ENCODE measurements at places on chromosomes 7 and 10. TPM values are rescaled to one million over a fixed set of nuclear protein-coding genes. Genes with fewer than 3 reads are reported as not detected.
A peak's percentile ranks its signal among the peaks of the same experiment; 100 is the strongest.

GRCh38 chr10:77638321-77639101 is 903 bp upstream of the KCNMA1 start:
- no peak for DNase-seq

GRCh38 chr10:62029401-62029800 is 127.9 kb downstream of the ARID5B start:
- no peak for DNase-seq

DNA sequence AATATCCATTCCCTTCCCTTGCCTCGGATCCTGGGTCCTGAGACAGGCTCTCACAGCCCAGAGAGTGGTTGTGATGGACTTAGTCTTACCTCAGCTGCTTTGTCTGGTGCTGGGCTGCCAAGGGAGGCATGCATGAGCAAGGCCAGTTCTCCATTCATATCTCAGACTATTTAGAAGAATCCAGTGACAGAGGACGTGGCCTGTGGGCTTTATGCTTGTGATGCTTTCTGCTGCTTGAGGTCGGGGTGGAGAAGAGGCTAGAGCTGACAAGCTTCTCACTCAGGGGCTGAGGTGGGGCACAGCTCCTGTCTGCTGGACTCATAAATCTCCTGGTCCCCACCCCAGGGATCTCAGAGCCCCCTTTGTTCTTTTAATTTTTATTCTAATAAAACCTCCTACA is 66.8 kb downstream of the DNAJC12 start:
- DNase-seq: no peak

GRCh38 chr10:110802551-110803238 is 69.0 kb upstream of the PDCD4 start:
- peak; percentile 75 for DNase-seq

DNA sequence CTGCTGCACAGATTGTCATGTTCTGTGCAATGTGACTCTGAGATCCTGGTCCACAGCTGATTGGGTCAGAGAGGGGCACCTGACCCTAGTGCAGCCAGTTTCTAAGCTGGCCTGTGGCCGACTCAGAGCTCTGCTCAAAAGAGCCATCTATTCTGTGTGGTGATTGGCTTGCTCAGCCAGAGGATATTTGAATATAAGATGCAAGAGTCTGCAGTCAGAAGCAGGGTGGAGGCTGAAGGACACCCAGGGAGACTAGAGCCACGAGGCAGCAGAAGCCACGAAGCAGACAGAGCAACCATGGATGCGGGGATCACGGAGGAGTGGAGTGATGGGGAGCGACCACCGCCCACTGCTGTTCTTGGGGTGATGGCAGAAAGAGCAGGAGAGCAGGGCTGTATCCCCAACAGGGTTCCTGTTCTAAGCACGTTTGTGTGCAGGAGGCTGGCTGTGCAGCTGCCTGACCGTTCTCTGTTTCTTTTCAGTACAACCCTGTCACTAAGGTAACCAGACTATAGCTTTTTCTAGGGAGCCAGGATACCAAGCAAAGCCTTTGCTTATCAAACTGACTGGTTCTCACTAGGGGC is 19.5 kb upstream of the RHEB start:
- no peak for DNase-seq

GRCh38 chr7:151310578-151310977 is 31.0 kb upstream of the NUB1 start:
- DNase-seq: no peak

Gene HTR7
- 1.2 TPM for total RNA-seq

Gene LDB3
- 4.9 TPM for total RNA-seq

Gene TFR2
- total RNA-seq: 13.8 TPM

Gene KCP
- 5.2 TPM for total RNA-seq
